GM12865 (cell line): ENCODE measurements at places on chromosomes 1 and 21.

- no peak for DNase-seq
Measured at GRCh38 chr1:24021403-24022266, 41.5 kb upstream of the SRSF10 start.

DNA sequence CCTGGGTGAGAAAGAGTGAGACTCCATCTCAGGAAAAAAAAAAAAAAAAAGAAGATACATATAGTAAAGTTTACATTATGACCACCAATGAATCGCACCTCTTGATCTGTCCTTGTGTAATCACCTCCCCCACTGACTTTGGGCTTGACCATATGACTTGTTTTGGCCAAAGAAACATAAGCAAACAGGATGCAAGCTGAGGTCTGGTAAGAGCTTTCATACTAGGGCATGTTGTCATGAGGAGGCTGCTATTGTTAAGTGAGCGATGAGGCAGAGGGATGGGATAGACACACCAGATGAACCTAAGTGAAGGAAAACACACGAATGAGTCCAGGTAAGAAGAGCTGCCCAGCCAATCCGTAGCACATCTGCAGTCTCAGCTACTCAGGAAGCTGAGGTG lies 10.7 kb downstream of the ENAH start:
- peak; percentile 2 for DNase-seq

GRCh38 chr1:172823534-172823933 lies 164.6 kb downstream of the FASLG start:
- DNase-seq = no peak

DNA sequence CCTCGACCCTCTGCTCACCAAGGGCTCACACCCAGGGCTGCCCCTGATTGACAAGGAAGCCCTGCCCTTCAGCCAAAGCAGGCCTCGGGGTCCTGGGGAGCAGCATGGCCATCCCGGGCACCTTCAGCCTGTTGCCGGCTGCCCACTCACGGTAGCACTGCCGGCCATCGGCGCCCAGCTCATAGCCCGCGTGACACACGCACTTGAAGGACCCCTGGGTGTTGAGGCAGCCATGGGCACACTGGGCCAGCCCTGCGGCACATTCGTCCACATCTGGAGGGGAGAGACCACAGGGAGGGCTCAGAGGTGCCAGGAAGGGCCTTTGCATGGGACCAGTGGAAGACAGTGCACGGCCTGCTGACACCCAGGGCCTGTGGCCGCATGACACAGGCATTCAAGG lies 57.4 kb downstream of the ARHGEF16 start:
- DNase-seq = no peak

GRCh38 chr1:209546390-209547085 lies 37.0 kb upstream of the CAMK1G start:
- DNase-seq = no peak

DNA sequence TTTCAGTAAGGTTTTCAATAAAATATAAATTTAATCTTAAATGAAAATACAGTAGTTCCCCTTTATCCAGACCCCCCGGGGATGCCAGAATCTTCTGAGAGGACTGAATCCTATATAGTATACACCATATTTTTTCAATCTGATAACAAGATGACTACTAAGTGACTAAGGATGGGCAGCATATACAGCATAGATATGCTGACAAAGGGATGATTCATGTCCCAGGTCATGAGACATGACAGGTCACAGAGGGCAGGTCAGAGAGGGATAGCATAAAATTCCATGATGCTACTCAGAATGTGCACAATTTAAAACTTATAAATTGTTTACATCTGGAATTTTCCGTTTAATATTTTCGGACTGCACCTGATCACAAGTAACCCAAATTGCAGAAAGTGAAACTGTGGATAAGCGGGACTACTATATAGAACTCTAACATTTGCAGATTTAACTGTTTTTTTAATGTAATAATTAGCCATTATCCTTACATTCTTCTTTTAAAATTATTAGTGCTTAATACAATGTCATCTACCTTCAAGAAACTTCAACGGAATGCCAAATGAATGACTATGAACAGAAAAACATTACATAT lies 48.8 kb downstream of the LRRC40 start:
- no peak for DNase-seq

- no peak for DNase-seq
Measured at GRCh38 chr1:206851341-206852010, 13.9 kb upstream of the IL20 start.

DNA sequence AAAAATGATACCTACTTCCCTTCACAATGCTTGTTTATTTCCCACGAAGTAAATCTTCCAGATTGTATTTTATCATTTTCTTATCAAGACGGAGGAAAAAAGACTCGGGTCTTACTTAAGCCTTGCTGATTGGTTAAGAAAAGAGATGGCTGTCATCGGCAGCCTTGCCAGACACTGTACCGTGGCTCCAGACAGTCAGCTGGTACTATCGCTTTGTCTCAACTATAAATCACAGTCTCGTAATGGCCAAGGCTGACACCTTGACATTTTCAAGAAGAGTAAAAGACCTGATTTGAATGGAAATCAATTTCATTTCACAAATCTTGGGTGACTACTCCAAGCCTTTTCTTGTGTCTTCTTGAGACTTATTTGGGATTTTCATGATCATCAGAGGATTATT lies 868.0 kb downstream of the USP25 start:
- DNase-seq = no peak

GRCh38 chr1:8706291-8706690 lies 111.1 kb downstream of the RERE start:
- DNase-seq = no peak

GRCh38 chr1:67755619-67756018 lies 70.6 kb downstream of the GADD45A start:
- DNase-seq = no peak

- no peak for DNase-seq
Measured at GRCh38 chr1:18668046-18668445, 37.4 kb downstream of the PAX7 start.

- DNase-seq = no peak
Measured at GRCh38 chr1:6819246-6820040, 34.2 kb downstream of the CAMTA1 start.
